IMR-90 (cell line): ENCODE measurements at places on chromosomes 2 and 18. TPM values are rescaled to one million over a fixed set of nuclear protein-coding genes. Genes with fewer than 3 reads are reported as not detected.
A peak's percentile ranks its signal among the peaks of the same experiment; 100 is the strongest.

RAD51AP2 gene
- total RNA-seq, result not detected in 2 replicates

DAW1 gene
- total RNA-seq, result 1.4 TPM in 2 replicates

COL3A1 gene
- total RNA-seq, result 408 and 411 TPM in 2 replicates

DNA sequence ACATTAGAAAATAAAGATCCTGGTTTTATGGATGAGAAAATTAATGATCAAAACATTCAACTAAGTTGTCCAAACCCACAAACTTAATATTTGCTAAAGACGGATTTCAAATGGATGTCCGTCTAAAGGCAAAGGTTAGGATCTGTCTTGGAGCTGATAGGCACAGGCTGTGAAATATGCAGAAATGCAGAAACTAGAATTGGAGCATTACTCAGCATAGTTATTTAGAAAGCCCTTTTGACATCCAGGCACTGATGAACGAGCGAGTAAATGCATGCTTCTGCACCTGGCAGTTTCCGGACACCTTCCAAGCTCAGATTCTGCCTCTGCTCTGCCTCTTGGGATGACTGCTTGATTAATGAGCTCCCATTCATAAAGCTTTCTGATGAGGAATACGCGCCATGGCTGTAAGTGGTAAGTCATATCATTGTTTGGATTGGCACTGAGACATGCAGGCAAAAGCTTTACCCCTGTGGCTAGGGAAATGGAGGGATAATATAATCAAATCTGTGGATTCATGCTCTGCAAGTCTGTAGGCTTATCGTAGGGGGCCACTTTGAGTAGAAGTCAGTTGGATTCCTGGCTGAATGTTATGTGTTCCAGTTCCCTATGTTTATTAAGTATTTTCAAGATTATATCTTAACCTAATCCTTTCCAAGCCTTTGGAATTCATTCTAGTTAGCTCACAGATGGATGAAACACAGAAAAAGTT lies 2176.3 kb upstream of the CELF4 start:
- peaks cover 3% of the 10 kb centered on the region; the same call in 1 of the 2 replicates for H3K4me1 ChIP-seq
- H3K4me3 ChIP-seq, result no peak overlapping the region
- no peak overlapping the region for H3K27ac ChIP-seq
- no peaks in the 10 kb centered on the region for H3K27me3 ChIP-seq

DNA sequence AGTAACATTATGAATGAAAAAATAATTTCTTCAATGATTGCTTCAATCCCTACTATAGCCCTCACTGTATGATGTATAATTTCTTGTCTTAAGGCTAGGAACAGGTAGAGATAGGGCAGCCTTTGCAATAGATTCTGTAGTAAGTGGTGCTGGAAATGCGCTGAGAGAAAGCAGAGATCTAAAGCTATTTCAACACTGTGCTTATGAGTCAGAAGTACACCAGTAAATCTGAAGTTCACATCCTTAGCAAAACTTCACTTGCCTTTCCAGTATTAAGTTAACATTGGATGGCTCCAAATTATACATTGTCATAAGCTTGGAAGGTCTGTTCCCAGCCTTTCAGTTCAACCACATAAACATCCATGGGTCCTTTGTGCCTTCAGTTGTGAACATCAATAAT lies 178.2 kb upstream of the EPHA4 start:
- peak; percentile 3 for DNase-seq
- H3K27ac ChIP-seq, result no peak overlapping the region
- H3K36me3 ChIP-seq, result no peaks in the 10 kb centered on the region
- no peaks in the 10 kb centered on the region for H3K27me3 ChIP-seq
- H3K4me3 ChIP-seq, result no peak overlapping the region

- no peak for DNase-seq
- H3K27me3 ChIP-seq, result no peaks in the 10 kb centered on the region
- H3K27ac ChIP-seq, result no peak overlapping the region
- no peak overlapping the region for H3K4me3 ChIP-seq
- no peaks in the 10 kb centered on the region for H3K4me1 ChIP-seq
- no peaks in the 10 kb centered on the region for H3K36me3 ChIP-seq
Measured at GRCh38 chr2:54279385-54279784, 23.4 kb upstream of the TSPYL6 start.

DNA sequence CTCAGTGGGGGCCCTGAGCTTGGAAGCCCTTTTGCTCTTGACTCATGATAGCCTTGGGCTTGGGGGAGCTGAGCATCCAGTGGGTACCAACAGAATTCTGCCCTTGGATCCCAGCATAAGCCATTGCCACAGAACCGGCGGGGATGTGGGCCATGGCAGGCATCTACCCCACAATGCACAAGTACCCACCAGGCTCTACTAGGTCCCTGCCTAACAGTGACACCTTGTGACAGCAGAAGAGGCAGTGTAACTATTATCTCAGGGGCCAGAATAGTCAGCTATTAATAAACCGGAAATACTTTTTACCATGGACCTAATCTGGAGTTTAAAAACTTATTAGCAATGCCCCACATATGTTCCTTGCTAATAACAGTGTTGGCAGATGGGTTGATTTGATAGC lies 397.2 kb downstream of the TMEM182 start:
- no peaks in the 10 kb centered on the region for H3K4me1 ChIP-seq
- H3K4me3 ChIP-seq, result no peak overlapping the region
- no peak for DNase-seq

DNA sequence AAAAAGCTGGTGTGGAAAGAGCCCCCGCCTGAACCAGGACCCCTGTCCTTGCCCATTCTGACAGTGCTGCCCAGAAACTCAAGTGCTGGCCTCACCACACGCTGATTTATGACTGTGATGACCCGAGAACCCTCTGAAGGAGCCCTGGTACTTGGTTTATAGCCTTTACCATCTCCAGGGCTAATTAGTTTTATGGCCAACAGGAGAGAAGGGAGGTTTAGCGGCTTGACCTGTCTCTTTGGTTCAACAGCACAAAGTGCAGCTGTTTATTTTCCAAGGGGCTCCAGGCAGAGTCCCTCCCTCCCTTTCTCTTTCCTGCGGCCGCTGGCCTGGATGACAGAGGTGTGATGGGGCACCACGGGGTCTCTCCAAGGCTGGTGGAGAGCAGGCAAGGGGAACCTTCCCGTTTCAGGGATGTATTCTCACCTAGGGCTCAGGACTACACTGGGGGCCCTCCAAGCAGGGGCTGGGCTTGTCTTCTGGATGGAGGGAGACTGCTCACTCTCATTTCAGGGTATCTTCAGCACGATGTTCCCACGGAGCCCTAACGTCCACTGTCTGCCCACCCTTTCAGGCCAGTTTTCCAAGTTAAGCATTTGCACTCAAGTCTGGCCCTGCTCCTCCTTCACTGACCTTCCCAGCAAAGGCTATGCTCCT lies 174.2 kb upstream of the GLI2 start:
- DNase-seq, result no peak
- no peaks in the 10 kb centered on the region for H3K36me3 ChIP-seq
- no peak overlapping the region for H3K27ac ChIP-seq
- no peaks in the 10 kb centered on the region for H3K27me3 ChIP-seq

DNA sequence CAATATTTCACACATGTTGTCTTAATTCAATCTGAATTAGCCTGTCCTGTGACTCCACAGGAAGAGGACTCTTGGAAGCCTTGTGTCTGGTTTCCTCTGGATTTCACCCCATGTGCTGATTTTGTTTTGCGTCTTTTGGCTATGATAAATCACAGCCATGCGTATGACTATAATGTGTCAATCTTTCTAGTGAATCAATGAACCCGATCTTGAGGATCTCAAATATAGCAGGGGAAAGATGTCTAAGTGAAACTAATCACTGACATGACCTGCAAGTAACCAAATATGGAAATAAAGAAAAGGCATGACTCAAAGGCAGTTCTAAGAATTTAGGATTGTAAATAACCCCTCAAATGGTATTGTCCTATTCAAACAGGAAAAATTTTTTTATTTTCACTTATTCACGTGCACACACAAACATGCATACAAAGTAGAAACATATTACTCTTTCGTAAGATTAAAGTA lies 8.2 kb downstream of the WDFY1 start:
- peaks cover 21% of the 10 kb centered on the region for H3K4me1 ChIP-seq
- no peaks in the 10 kb centered on the region for H3K27me3 ChIP-seq
- peak overlapping the region; percentile 54 for H3K27ac ChIP-seq
- H3K36me3 ChIP-seq, result no peaks in the 10 kb centered on the region
- no peak overlapping the region for H3K4me3 ChIP-seq

GRCh38 chr2:210128961-210129360 lies 42.2 kb downstream of the KANSL1L start:
- H3K4me3 ChIP-seq, result no peak overlapping the region
- H3K36me3 ChIP-seq, result peaks cover 3% of the 10 kb centered on the region; the same call in 1 of the 2 replicates
- no peak overlapping the region for H3K27ac ChIP-seq
